ENCODE measurements at places on chromosomes 13 and 19.
A peak's percentile ranks its signal among the peaks of the same experiment; 100 is the strongest.

DNA sequence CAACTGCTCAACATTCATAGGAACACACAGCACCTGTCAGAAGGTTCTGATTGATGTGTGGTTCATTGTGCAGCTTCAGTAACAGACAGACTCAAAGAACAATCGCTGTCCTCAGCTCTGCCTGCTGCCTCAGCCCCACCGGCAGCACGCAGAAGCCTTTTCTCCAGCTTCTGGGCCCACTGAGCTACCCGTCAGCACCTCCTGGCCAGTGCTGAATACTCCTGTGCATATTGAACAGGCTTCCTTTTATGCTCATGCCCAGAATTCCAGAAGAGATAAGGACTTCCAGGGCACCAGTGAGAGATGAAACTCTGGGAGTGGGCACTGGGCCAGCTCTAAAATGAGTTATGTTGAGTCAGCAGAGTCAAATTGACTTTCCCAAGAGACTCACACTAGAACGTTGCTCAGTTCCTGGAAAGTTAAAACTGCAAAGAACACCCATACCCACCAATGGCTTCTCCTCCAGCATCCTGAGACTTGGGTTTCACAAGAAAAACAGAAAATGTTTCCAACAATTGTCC lies 119.3 kb downstream of the COL4A1 start:
- no peak for DNase-seq

- DNase-seq, result no peak
Observed at GRCh38 chr19:50796128-50796633, 6.0 kb downstream of the ACP4 start.

DNA sequence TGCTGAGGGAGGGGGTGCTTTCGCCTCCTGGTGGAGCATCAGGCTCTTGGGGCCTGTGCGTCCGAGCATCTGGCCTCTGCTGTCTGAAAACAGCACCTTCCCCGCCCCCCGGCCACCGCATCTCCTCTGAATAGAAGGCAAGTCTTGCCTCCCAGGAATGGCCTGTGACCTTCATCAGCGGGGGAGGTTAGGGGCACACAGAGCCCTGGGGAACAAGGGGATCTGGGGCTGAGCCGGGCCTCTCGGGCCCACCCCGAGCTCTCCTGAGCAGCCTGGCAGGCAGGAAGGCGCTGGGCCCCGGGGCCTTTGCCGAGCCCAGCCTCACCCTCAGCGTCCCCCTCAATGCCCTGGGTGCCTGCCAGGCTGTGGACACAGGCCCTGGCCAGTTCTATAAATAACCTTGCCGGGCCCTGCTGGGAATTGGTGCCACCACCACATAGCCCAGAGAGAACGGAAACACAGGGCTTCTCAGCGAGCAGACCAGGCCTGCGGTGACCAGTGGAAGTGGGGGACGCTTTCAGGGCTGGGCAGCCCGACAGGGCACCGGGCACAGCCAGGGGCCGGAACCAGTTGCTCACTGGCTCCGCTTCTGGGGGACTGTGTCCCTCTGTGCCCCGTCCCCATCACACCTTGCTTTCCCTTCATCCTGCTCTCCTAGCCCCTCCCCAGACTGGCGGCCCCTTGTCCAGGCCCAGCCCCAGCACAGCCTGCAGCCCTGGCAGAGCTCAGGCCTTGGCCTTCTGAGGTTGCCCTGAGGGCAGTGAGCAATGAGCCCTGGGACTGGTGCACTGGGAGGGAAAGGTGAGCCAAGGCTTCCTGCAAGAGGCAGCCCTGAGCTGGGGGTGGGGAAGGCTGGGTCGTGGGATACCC lies 9.5 kb downstream of the STK11 start:
- DNase-seq, result no peak

GRCh38 chr13:33616130-33616529 lies 201.8 kb upstream of the RFC3 start:
- DNase-seq, result no peak

- no peak for DNase-seq
Observed at GRCh38 chr13:113090415-113090770, 15.2 kb upstream of the F7 start.

DNA sequence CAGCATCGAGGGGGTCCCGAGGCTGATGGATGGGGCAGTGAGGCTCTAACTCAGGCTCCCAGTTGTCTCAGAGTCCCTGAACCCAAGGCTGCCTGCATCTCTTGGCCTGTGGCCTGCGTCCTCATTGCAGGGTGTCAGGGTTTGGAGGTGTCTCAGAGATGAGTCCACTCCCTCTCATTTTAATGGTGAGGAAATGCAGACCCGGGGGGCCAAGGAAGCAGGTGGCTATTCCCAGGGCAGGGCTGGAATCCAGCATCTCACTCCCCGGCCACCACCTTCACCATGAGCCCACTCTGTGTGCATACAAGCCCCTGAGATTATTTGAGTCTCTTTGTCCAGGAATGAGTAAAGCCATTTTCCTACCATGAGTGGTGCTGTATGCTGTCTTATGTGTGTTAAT lies 21.4 kb downstream of the TEX29 start:
- DNase-seq, result no peak

DNA sequence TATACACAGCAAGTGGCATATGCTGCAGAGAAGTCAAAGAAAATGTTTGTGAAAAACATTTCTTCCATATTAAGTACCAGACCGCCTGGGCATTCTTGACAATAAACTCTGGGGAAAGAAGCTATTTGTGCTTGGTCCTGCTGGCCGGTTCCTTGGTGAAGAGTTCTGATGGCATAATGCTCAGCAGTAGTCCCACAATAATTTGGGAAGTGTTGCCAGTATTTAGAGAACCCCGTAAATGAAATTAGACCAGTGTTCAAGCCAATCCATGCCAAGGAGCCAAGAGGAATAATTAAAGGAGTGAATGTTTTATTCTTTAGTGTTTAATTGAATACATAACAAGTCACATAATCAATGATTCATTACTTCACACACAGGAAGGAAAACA lies 6.3 kb downstream of the KCTD12 start:
- DNase-seq, result no peak

- DNase-seq, result no peak
Observed at GRCh38 chr13:36131931-36132297, 732 bp upstream of the DCLK1 start.

DNA sequence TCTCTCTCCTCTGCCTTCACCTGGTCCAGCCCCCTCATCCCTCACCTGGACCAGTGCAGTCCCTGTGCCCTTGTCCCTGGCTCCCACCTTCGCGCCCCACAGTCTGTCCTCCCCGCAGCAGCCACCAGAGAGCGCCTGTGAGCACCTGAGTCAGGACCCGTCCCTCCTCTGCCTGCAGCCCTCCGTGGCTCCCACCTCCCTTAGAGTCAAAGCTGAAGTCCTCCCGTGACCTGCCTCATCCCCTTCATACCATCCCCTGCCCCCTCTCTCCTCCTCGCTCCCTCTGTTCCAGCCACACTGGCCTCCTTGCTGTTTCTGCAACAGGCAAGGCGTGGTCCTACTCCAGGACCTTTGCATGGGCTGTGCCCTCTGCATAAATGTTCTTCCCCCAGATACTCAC lies 10.3 kb downstream of the CELF5 start:
- no peak for DNase-seq

DNA sequence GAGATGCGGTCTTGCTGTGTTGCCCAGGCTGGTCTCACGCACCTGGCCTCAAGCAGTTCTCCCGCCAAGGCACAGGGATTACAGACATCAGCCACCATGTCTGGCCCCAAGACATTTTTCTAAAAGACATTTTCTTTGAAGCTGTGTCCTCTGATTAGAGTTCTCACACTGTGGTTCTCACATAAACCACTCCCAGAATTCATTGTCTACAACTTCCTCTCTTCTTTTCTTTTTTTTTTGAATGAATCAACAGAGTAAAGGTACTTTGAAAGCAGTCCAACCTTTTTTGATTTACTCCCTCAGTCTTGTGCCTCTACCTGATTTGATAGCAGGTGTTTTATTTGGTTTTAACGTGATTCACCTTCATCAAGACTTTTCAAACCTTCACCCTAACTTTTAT lies 14.3 kb upstream of the SHD start:
- DNase-seq, result no peak

DNA sequence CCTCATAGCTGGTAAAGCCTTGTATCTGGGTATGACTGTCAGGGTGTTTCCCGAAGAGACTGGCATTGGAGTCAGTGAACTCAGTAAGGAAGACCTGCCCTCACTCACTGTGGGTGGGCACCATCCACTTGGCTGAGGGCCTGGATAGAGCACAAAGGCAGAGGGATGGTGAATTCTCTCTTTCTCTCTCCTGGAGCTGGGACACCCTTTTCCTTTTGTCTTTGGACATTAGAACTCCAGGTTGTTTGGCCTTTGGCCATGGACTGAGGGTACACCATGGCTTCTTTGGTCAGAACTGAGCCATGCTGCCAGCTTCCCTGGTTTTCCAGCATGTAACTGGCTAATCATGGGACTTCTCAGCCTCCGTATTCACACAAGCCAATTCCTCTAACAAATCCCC lies 4.6 kb upstream of the CEACAM1 start:
- DNase-seq, result no peak

- DNase-seq, result no peak
Observed at GRCh38 chr13:31009166-31009565, 76.7 kb downstream of the TEX26 start.

DNA sequence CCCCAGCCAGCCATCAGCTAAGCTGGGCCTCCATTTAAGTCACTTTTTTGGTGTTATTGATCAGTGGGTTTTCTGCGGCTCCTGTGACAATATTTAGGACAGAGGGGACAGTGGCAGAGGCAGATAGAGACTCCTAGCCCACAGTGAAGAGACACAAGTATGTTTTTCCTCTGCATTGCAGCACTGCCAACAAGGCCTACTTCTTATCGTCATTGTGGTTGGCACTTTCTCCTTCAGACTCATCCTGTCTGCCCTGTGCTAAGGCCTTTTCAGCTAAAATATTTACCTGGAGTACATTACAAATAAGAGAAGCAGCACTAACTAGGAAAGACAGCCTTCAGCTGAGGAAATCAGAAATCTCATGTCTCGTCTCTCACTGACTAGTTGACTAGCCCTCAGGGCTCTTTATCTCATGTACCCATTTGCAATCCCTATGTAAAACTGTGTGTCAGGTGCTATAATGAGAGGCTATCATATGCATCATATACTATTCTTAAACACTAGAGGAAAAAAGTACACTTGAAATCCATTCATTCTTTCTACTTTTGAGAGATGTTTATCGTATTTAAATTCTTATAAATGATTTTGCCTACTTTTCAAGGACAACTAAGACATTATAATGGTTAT lies 62.2 kb downstream of the ZAR1L start:
- DNase-seq, result no peak

GRCh38 chr13:77543711-77544110 lies 8.2 kb downstream of the SCEL start:
- no peak for DNase-seq

- no peak for DNase-seq
Observed at GRCh38 chr13:83065108-83065507, 817.2 kb downstream of the SLITRK1 start.

GRCh38 chr19:55259540-55260210 lies 858 bp upstream of the PPP6R1 start:
- DNase-seq, result no peak

DNA sequence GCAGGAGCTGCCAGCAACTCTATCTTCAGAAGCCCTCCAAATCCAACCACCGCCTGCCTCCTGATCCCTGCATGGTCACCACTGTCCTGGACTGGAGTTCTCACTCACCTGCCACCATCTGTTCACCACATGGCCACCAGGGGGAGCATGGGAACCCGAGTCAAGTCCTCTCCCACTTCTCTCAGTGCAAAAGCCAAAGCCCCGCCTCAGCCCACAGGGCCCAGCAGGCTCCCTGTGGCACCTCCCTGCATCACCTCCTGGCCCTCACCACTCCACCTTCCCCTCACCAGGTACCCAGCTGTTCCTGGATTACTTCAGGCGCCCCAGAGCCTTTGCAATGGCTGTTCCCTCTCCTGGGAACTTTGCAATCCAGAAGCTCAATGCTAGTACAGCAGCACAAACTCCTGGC lies 5.3 kb downstream of the DHPS start:
- DNase-seq, result peak; percentile 85

DNA sequence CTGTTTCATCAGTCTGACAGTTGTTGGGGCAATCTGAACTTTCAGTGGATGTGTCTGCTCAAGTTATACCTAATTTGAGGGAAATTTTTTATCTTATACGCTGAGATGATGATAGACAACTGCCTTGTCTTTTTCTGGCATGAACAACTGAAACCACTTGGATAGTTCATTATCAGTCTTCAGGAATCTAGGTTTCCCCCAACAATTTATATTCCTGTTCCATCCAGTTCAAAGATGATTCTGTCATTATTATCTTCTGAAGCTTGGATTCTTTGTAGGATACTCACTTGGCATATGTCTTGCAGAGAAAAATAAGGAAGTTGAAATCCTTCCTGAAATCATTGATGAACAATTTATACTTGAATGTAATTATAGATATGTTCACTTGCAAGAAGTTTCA lies 193.7 kb downstream of the LMO7 start:
- DNase-seq, result no peak

DNA sequence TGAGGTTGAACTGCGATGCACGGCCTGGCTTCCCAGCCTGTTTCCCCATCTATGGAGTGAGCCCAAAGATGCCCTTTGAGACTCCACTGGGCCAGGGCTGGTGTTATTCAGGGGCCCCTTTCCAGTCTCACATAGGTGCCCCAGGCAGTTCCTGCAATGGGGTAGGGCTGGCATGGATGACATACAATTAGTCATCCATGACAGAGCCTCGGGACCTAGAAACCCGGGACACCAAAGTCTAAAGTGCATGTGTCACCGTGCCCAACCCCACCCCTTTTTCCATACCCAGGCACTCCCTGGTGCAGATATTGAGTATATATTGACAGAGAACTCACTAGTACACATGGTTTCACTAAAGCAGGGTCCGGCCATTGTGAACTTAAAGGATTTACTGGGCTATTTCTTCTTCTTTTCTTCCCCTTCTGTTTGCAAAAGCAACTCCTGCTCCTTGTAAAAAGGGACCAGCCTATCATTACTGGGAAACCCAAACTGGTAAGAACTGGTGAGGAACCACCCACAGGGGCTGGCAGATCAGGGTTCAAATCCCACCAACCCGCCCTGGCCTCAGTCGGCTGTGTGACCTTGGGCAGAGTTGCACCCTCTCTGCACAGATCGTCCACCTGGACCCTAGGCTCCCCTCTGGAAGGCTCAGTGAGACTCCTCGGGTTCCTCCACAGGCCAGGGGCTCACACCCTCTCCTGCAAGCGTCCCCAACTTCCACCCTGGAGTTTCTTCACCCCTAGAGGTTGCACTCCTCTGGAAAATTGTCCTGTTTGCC lies 2.7 kb downstream of the B3GNT3 start:
- peak; percentile 63 for DNase-seq

- DNase-seq, result peak; percentile 60
Observed at GRCh38 chr19:18809149-18809868, 18.2 kb upstream of the COMP start.

GRCh38 chr13:20778311-20778710 lies 4.5 kb upstream of the EEF1AKMT1 start:
- no peak for DNase-seq

GRCh38 chr19:16899566-16900075 lies 10.8 kb downstream of the F2RL3 start:
- peak; percentile 83 for DNase-seq

DNA sequence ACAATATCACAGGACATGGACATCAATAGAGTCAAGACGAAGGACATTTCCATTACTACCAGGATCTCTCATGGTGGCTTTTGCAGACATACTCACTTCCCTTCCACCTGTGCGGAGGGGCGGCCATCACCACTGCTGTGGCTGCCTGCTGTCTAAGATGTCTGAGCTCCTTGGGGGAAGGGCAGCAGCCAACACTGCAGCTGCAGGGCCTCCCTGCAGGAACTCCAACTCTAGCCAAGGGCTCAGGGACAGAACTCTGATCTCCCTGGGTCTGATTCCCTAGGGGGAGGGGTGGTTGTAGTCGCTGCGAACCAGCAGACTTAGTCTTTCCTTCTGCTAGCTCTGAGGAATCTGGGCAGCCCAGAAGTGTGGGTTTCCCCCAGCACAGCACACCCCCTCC lies 78.9 kb upstream of the ANKRD10 start:
- DNase-seq, result no peak

All from suppressor macrophage treated with lipopolysaccharide for 4 hours (primary cell).